ENCODE measurements at places on chromosomes 11 and 22.

- no peak for DNase-seq
These were observed 114.1 kb upstream of the TBCEL start for GRCh38 chr11:120909676-120910416.

GRCh38 chr22:25802018-25802417 lies 60.0 kb downstream of the MYO18B start:
- DNase-seq = no peak

- no peak for DNase-seq
These were observed 24.3 kb downstream of the EIF4ENIF1 start for GRCh38 chr22:31465307-31465706.

DNA sequence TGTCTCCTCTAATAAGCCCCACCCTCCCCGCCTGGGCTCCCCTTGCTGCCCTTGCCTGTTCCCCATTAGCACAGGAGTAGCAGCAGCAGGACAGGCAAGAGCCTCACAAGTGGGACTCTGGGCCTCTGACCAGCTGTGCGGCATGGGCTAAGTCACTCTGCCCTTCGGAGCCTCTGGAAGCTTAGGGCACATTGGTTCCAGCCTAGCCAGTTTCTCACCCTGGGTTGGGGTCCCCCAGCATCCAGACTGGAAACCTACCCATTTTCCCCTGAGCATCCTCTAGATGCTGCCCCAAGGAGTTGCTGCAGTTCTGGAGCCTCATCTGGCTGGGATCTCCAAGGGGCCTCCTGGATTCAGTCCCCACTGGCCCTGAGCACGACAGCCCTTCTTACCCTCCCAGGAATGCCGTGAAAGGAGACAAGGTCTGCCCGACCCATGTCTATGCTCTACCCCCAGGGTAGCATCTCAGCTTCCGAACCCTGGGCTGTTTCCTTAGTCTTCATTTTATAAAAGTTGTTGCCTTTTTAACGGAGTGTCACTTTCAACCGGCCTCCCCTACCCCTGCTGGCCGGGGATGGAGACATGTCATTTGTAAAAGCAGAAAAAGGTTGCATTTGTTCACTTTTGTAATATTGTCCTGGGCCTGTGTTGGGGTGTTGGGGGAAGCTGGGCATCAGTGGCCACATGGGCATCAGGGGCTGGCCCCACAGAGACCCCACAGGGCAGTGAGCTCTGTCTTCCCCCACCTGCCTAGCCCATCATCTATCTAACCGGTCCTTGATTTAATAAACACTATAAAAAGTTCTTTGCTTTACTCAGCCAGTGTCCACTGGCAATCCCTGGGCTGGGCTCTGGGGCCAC lies 14.4 kb downstream of the TSKU start:
- no peak for DNase-seq

DNA sequence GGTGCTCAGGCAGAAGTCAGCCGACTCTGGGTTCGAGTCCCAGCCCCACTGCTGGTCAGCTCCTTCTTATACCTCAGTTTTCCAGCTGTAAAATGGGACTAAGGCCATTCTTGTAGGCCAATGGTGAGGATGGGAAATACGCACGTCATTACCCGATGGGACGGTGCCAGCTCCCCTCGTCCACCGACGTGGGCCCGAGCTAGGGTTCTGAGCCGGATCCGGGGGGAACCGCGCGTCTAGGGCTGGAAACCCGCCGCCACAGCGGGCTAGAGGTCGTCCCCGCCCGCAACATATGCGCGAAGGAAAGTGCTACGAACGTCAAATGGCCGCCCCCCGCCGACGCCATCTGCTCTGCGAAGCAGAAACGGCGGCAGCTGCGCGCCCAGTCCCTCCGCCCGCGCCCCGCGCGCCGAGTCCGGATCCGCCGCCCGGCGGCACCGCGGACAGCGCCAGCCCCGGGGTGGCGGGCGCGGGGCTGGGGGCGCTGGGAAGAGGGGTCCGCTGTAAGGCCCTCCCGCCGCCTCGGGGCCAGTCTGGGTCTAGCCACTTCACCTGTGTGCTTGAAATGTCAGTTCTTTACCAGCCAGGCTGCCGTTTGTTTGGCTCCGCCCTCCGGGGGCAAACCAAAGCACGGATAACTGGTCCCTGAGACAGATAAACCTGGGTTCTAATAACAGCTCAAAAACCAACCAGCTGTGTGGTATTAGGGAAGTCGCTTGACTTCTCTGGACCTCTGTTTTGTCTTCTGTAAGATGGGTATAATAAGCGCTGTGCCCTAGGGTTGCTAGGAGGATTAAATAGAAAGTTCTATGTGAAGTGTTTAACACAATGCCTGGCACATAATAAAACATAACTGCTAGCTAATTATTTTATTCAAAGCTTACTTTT lies 103.5 kb upstream of the RCN1 start:
- no peak for DNase-seq

- DNase-seq = no peak
These were observed 2.8 kb downstream of the CFL1 start for GRCh38 chr11:65854852-65855837.

DNA sequence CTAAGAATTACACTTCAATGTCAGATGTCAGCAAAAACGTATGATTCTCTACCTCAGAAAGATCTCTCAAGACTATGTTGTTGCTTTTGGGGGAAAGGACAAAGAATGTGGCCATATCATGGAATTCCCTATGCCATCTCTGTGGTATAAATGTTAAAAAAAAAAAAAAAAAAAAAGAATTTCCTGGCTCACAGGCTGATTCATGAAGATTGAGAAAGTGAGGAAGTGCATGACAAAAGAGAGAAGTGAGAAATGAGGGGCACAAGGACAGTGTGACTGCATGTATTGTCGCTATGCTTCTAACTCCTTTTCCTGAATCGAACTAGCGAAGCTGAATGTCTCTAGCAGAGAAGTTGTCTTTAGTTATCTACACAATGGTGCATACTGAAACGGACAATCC lies 80.6 kb upstream of the CARD18 start:
- peak; percentile 16 for DNase-seq

GRCh38 chr11:118100691-118101232 lies 14.0 kb upstream of the SMIM35 start:
- no peak for DNase-seq

GRCh38 chr11:119192111-119192510 lies 6.8 kb downstream of the NHERF4 start:
- peak; percentile 35 for DNase-seq

GRCh38 chr11:119560291-119560690 lies 137.3 kb upstream of the THY1 start:
- DNase-seq = no peak

DNA sequence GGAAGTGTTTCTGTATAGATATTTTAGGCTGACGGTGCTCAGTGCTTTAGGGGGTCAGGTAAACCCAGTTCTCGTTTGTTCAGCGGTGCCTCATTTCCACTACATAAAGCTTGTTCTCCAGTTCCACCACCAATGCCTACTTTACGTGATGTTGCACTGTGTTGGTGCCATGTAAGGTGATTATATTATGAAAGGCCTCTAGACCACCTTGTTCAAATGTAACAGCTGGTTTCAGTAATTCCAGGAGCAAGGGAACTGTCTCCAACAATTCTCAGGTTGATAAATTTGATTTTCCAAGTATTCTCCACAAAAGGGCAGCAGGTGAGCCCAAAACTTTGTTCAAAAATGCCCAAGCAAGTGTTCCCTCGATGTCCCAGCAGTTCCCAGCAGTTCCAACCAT lies 83.7 kb upstream of the SEPTIN5 start:
- DNase-seq = no peak

- no peak for DNase-seq
These were observed 252.4 kb downstream of the GRM5 start for GRCh38 chr11:88813233-88813915.
